Mucosa of descending colon (tissue), 3 donors: ENCODE measurements at places on chromosomes 5 and 9. TPM values are rescaled to one million over a fixed set of nuclear protein-coding genes. Genes with fewer than 3 reads are reported as not detected.
A peak's percentile ranks its signal among the peaks of the same experiment; 100 is the strongest.

GRCh38 chr5:128673000-128673399 lies 135.0 kb upstream of the FBN2 start:
- no peak for DNase-seq

- no peak for DNase-seq
These were observed 63.8 kb upstream of the COL15A1 start for GRCh38 chr9:98879963-98880310.

- DNase-seq: no peak
These were observed 31.6 kb downstream of the C9orf40 start for GRCh38 chr9:74920944-74921626.

DNA sequence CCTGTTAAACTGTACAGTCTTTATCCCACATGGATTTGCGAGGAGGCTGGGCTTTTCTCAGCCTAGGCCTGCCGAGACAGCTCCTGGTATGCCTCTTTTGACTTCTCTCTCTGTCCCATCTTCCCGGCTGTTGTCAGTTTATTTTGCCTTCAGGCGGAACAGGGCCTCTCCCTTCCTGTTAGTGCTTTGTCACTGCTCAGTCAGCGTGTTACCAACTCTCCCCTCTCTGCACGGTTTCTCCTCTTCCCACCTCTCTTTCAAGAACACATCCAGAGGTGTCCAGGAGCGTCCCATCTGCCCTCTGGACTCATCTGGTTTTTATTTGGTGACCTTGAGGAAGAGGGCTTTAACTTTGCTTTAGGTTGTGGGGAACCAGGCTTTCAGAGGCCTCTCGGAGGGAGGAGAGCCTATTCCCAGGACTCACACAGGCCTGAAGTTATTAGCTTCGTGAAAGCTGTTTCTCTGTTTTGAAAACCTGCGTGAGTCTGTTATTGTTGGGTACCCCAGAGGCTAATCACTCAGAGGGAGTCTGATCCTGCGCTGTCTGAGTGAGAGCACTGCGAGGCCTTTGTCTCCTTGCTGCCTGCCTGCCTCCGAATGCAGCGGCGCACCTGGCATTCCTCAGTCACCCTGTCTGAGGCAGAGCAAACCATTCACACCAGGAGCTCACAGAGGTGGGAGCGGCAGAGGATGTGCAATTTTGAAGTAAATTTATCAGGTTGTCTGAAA lies 234.4 kb upstream of the MPDZ start:
- DNase-seq: no peak

DNA sequence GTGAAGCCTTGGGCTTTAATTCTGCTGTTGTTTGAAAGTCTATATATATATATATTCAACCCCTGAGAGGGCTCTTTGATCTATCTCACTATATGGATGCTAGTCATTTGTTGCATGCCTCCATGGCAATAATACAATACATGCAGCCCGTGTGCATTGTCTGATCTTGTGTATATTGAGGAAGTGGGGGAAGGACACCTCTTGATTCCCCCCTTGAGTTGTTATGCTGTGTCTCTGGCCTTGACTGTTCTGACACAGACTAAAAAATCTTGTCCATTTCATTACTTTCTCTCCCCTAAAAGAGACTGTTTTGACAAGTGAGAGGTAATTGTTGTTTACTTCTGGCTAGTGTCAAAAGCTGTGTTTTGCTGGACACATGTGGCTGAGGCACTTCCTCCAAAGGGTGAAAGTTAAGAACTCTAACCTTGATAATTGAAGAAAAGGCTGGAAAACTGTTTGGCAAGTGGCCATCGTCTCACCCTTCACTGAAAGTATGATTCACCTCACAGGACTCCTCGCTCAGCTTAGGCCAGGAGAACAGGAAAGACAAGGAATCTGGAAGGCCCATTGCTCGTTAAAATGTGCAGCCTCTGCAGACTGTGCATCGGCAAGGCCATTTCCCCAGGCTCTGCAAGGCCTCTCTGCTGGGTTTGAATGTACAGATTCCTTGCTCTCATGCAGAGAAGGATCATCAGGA lies 304.0 kb downstream of the PRELID2 start:
- peak; percentile 65 for DNase-seq

- DNase-seq: no peak
These were observed 42.8 kb downstream of the NEURL1B start for GRCh38 chr5:172683645-172684471.

The PAXX gene
- total RNA-seq: 39.9 TPM

DNA sequence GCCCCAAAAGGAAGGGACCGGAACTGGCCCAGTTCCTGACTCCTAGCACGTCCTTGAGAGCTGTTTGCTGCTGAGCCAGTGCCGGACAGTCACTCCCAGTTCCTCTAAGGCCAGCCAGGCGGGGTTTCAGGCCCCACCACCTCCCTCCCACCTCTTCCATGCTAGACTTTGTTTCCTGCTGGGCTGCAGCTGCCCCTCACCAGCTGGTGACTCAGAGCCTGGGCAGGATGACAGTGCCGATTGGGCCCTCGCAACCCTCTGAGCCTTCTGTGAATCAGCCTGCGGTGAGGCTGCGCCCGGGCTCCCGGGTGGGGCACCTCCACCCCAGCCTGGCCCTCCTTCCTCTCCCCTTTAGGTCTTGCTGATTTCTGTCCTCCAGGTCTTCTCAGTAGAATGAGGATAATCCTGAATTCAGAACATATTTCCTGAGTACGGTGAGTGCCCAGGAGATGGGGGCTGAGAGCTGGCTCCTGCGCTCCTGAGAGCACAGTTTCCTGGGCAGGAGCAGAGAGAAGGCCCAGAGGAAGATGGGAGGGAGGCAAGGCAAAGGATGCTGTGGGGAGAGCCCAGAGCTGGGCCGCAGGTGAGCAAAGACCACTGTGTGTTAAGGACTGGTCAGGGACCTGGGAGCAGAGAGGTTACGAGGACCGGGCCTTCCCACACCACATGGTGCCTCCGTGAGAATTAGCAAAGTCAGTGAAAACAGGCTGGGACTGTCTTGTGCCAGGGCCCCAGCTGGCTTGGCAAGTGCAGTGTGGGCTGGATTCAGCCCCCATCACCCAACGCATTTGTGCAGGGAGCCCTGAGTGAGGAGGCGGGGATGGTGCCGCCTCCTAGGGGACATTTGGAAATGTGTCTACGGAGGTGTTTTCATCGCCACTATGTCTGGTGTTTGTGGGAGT lies 32.9 kb upstream of the STXBP1 start:
- DNase-seq: peak; percentile 94

- no peak for DNase-seq
These were observed 191.0 kb downstream of the ADAMTS6 start for GRCh38 chr5:65290677-65291076.
